Activated gamma-delta T cell treated with Interleukin-2 at 50 U/mL for 16 hours (primary cell): ENCODE measurements at places on chromosomes 12 and 14.

GRCh38 chr12:104643819-104644669, 187.3 kb downstream of the CHST11 start:
- DNase-seq, result peak; percentile 10

DNA sequence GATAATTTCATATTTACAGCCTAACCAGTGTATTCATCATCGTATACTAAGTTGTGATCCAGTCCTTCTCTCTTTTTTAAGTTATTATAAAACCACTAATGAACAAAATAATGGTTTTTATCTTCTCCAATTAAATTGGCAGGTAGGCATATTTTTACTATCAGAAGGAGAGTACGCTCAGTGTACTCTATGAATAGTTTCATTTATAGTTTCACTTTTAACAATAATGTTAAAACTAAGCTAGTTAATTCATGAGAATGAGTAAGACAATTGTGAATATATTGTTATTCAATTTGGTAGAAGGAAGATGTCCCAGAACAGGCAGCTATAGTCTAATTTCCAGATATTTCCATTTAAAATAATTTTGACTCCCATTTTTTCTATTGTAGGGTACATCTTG, 277.1 kb downstream of the RASSF9 start:
- no peak for DNase-seq

DNA sequence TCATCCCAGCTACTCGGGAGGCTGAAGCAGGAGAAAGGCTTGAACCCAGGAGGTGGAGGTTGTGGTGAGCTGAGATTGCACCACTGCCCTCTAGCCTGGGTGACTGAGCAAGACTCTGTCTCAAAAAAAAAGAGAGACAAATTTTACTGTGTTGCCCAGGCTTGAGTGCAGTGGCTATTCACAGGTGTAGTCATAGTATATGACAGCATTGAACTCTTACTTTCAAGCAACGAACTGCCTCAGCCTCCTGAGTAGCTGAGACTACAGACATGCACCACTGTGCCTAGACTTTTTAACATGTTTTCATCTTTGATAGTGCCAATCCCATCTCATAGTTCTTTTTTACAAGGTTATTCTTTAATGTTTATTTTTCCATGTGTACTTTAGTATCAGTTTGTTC, 13.7 kb downstream of the ARID2 start:
- DNase-seq, result no peak

- DNase-seq, result no peak
Measured at GRCh38 chr14:52307376-52307775, 6.7 kb upstream of the PTGER2 start.

GRCh38 chr12:52867642-52868041, 18.8 kb upstream of the KRT78 start:
- DNase-seq, result no peak

DNA sequence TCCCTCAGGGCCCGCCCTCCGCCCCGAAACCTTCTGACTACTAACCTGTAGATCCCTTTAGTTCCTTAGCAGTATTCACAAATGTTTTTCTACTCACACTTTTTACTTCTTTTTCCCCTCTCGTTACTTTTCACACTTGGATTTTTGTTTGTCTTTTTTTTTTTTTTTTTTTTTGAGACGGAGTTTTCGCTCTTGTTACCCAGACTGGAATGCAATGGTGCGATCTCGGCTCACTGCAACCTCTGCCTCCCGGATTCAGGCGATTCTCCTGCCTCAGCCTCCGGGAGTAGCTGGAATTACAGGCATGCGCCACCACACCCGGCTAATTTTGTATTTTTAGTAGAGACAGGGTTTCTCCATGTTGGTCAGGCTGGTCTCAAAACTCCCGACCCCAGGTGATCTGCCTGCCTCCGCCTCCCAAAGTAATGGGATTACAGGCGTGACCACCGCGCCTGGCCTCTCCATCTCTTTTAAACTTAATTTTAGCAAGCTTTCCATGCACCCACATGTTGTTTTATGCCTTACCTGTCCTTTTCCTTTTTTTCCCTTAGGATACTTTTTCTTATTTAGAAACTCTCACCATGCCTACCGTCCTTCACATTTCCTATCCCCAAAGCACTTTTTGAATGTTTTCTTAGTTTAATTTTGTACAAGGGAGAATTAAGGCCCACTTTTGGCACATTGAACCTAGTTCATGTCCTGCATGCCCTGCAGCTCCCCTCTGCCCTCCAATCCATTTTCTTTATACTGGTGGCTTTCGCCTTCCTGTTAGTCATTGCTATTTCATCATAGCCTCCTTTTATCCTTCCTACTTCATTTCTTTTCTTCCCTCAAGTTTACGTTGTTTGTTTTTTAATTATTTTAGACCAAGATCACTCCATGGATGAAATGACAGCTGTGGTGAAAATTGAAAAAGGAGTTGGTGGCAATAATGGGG, 1.1 kb downstream of the SP1 start:
- no peak for DNase-seq

- DNase-seq, result no peak
Measured at GRCh38 chr14:101476258-101476915, 84.9 kb upstream of the DIO3 start.

- DNase-seq, result peak; percentile 4
Measured at GRCh38 chr12:24625103-24625502, 323.8 kb downstream of the BCAT1 start.
